Fibroblast of lung (primary cell): ENCODE measurements at places on chromosomes 5 and 9. TPM values are rescaled to one million over a fixed set of nuclear protein-coding genes. Genes with fewer than 3 reads are reported as not detected.

- no peaks in the 10 kb centered on the region for H3K36me3 ChIP-seq
- peak overlapping the region; percentile 81 for H3K27ac ChIP-seq
- peaks cover 2% of the 10 kb centered on the region for H3K4me1 ChIP-seq
These were observed 651 bp downstream of the TRIM23 start for GRCh38 chr5:65623482-65623881.

GRCh38 chr9:109880276-109881169 is 100.5 kb downstream of the PALM2AKAP2 start:
- no peaks in the 10 kb centered on the region for H3K4me1 ChIP-seq
- peak; percentile 24 for DNase-seq
- no peak overlapping the region for H3K4me3 ChIP-seq
- no peak overlapping the region for H3K27ac ChIP-seq
- no peaks in the 10 kb centered on the region for H3K27me3 ChIP-seq
- no peaks in the 10 kb centered on the region for H3K36me3 ChIP-seq

The C1QTNF3 gene
- 1.0 and 1.2 TPM in 2 replicates for total RNA-seq

- no peak overlapping the region for H3K27ac ChIP-seq
- no peaks in the 10 kb centered on the region for H3K27me3 ChIP-seq
- H3K4me1 ChIP-seq = no peaks in the 10 kb centered on the region
- H3K36me3 ChIP-seq = no peaks in the 10 kb centered on the region
- no peak for DNase-seq
These were observed 91.1 kb upstream of the FBN2 start for GRCh38 chr5:128629157-128629556.

DNA sequence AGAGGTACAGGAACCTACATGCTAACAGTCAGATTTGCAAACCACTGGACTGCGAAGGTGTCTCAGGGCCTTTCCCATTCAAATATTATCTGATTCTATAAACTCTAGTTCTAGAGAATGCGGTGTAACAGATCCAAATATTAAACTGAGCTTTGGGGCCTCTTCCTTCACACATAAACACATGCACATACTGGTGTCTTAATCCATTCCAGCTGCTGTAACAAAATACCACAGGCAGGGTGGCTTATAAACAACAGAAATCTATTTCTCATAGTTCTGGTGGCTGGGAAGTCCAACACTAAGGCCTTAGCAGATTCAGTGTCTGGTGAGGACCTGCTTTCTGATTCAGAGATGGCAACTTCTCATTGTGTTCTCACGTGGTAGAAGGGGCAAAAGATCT is 30.2 kb downstream of the RETREG1 start:
- H3K4me3 ChIP-seq = no peak overlapping the region
- no peaks in the 10 kb centered on the region for H3K36me3 ChIP-seq
- no peak overlapping the region for H3K27ac ChIP-seq

DNA sequence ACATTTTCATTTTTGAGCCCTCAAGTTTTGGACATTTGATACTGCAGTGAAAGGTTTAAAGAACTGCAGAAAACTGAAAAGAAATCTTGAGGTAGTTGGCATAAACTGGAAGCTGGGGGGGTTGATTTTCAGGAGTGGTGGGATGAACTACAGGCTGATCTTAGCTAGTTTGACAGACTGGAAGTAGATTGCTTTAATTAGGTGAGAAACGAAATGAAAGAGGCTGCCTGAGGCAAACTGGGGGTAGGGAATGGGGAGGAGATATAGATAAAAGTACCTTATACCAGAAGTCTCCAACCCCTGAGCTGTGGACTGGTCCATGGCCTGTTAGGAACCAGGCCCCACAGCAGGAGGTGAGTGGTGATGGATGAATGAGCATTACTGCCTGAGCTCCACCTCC is 101.4 kb upstream of the SPEF2 start:
- H3K4me3 ChIP-seq = no peak overlapping the region
- H3K27ac ChIP-seq = no peak overlapping the region
- no peak for DNase-seq
- no peaks in the 10 kb centered on the region for H3K36me3 ChIP-seq
- no peaks in the 10 kb centered on the region for H3K4me1 ChIP-seq

GRCh38 chr5:112234000-112234399 is 185.1 kb downstream of the EPB41L4A start:
- DNase-seq = no peak
- no peak overlapping the region for H3K27ac ChIP-seq
- no peak overlapping the region for H3K4me3 ChIP-seq

GRCh38 chr9:16064771-16065170 is 511.9 kb downstream of the CCDC171 start:
- H3K27me3 ChIP-seq = no peaks in the 10 kb centered on the region
- no peak overlapping the region for H3K4me3 ChIP-seq
- H3K4me1 ChIP-seq = no peaks in the 10 kb centered on the region

DNA sequence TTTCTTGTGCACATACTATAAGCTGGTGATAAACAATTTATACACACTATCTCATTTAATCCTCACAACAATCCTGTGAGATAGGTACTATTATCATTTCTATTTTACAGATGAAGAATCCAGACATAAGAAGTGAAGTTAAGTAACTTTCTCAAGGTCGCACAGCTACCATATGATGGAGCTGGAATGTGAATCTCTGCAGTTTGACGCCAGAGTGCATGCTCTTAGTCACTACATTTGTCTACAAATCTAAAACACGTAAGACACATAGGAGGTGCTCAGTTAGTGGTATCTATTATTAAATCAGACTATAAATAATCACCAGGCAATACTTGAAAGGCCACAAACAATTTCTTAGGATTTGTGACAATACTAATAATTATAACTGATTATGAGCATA is 45.0 kb upstream of the CDKN2B start:
- no peaks in the 10 kb centered on the region for H3K27me3 ChIP-seq
- peaks cover 9% of the 10 kb centered on the region for H3K4me1 ChIP-seq
- no peak overlapping the region for H3K27ac ChIP-seq
- H3K36me3 ChIP-seq = no peaks in the 10 kb centered on the region
- no peak for DNase-seq
- H3K4me3 ChIP-seq = no peak overlapping the region

GRCh38 chr5:150582241-150583109 is 58.0 kb upstream of the SYNPO start:
- no peak overlapping the region for H3K27ac ChIP-seq
- H3K36me3 ChIP-seq = no peaks in the 10 kb centered on the region
- H3K27me3 ChIP-seq = peaks cover 2% of the 10 kb centered on the region
- H3K4me3 ChIP-seq = no peak overlapping the region
- H3K4me1 ChIP-seq = peaks cover 6% of the 10 kb centered on the region
- DNase-seq = peak; percentile 89

- no peaks in the 10 kb centered on the region for H3K36me3 ChIP-seq
- peak; percentile 46 for DNase-seq
- H3K4me3 ChIP-seq = no peak overlapping the region
- no peaks in the 10 kb centered on the region for H3K27me3 ChIP-seq
These were observed 21.0 kb upstream of the FAM151B start for GRCh38 chr5:80466669-80467485.

DNA sequence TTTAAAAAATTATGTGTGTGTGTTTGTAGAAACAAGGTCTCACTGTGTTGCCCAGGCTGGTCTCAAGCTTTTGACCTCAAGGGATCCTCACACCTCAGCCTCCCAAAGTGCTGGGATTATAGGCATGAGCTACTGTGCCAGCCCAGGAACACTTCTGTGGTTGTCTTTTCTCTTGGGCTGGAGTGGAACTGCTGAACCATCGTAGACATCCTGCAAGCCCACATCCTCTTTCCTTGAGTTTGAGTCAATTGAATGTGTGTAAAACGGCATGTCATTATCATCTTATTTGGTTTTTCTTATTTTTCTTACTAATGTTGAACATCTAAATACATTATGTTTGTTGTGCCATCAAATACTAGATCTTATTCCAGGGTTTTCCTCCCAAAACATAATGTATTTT is 40.0 kb downstream of the EHMT1 start:
- H3K36me3 ChIP-seq = no peaks in the 10 kb centered on the region
- no peak for DNase-seq
- H3K4me3 ChIP-seq = no peak overlapping the region
- H3K27ac ChIP-seq = no peak overlapping the region
- no peaks in the 10 kb centered on the region for H3K27me3 ChIP-seq
- no peaks in the 10 kb centered on the region for H3K4me1 ChIP-seq

- H3K27me3 ChIP-seq = no peaks in the 10 kb centered on the region
- DNase-seq = peak; percentile 24
- no peaks in the 10 kb centered on the region for H3K4me1 ChIP-seq
- H3K36me3 ChIP-seq = no peaks in the 10 kb centered on the region
- H3K4me3 ChIP-seq = peak overlapping the region; percentile 44
These were observed 583.4 kb downstream of the ACTL7B start for GRCh38 chr9:108272349-108272899.

The WNT8A gene
- not detected in 2 replicates for total RNA-seq

GRCh38 chr9:7382304-7382703 is 417.3 kb downstream of the DMAC1 start:
- H3K4me1 ChIP-seq = no peaks in the 10 kb centered on the region
- no peak overlapping the region for H3K27ac ChIP-seq
- H3K36me3 ChIP-seq = no peaks in the 10 kb centered on the region
- H3K27me3 ChIP-seq = no peaks in the 10 kb centered on the region

GRCh38 chr5:125461641-125462072 is 715.2 kb upstream of the ZNF608 start:
- H3K27ac ChIP-seq = no peak overlapping the region
- DNase-seq = no peak
- no peaks in the 10 kb centered on the region for H3K4me1 ChIP-seq
- no peak overlapping the region for H3K4me3 ChIP-seq

DNA sequence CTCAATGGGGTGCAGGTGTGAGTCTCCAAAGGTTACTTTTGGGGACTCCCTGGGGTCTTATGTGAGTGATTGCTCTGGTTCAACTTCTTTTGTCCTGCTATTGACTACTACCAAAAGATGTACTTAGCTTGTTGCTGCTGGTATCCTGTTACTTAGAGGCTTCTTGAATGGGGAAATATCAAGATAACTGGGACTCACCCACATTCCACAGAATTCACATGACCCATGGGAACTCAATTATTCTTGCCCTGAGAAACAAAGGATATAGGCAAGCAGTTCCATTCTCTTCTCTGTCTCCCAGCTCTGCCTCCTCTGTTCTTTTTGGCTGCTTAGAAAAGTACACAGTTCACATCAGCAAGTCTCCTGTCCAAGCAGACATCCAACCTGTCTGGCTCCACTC is 105.9 kb downstream of the UNC13B start:
- no peak for DNase-seq
- H3K4me3 ChIP-seq = no peak overlapping the region
- no peaks in the 10 kb centered on the region for H3K4me1 ChIP-seq
- no peaks in the 10 kb centered on the region for H3K36me3 ChIP-seq
- H3K27me3 ChIP-seq = no peaks in the 10 kb centered on the region

DNA sequence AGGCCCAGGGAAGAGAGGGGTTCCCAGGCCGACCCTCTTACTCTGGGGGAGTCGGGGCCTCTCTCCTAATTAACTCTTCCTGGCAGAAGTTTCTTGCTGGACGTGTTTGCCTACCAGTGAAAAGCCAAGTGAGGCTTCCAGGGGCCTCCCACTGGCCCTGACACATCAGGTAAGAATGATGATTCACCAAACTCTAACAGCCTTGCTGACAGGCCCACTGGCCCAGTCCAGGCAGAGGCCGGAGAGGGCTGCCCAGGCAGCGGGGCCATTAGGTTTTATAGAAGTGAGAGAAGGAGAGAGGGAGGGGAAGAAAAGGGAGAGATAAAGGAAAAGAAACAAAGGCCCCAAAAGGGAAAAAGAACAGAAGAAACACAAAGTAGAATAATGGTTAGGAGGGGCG is 50.8 kb upstream of the FOXE1 start:
- H3K27me3 ChIP-seq = peaks cover 8% of the 10 kb centered on the region
- no peak overlapping the region for H3K4me3 ChIP-seq
- no peak for DNase-seq
- H3K36me3 ChIP-seq = no peaks in the 10 kb centered on the region
- H3K27ac ChIP-seq = no peak overlapping the region

The CDO1 gene
- 4.6 and 6.9 TPM in 2 replicates for total RNA-seq

- no peak overlapping the region for H3K27ac ChIP-seq
- no peaks in the 10 kb centered on the region for H3K36me3 ChIP-seq
- no peak overlapping the region for H3K4me3 ChIP-seq
- no peaks in the 10 kb centered on the region for H3K27me3 ChIP-seq
- no peak for DNase-seq
These were observed 34.9 kb downstream of the BARX1 start for GRCh38 chr9:93920131-93920800.

DNA sequence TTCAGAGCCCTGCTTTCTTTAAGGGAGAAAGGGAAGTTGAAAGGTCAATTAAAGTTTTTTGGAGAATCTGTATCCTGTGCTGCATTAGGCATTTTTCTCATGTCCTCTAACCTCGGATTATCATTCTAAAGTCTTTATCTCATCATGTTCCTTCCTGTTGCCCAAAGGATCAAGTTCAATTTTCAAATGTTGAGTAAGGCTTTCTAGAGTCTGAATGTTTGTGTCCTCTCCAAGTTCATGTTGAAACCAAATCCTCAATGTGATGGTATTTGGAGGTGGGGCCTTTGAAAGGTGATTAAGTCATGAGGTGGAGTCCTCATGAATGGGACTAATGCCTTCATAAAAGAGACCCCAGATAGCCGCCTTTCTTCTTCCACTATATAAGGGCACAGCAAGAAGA is 20.2 kb upstream of the TNC start:
- no peak overlapping the region for H3K4me3 ChIP-seq
- DNase-seq = peak; percentile 22
- H3K36me3 ChIP-seq = no peaks in the 10 kb centered on the region
- H3K4me1 ChIP-seq = peaks cover 18% of the 10 kb centered on the region
